ENCODE measurements at places on chromosomes 7 and 10.

DNA sequence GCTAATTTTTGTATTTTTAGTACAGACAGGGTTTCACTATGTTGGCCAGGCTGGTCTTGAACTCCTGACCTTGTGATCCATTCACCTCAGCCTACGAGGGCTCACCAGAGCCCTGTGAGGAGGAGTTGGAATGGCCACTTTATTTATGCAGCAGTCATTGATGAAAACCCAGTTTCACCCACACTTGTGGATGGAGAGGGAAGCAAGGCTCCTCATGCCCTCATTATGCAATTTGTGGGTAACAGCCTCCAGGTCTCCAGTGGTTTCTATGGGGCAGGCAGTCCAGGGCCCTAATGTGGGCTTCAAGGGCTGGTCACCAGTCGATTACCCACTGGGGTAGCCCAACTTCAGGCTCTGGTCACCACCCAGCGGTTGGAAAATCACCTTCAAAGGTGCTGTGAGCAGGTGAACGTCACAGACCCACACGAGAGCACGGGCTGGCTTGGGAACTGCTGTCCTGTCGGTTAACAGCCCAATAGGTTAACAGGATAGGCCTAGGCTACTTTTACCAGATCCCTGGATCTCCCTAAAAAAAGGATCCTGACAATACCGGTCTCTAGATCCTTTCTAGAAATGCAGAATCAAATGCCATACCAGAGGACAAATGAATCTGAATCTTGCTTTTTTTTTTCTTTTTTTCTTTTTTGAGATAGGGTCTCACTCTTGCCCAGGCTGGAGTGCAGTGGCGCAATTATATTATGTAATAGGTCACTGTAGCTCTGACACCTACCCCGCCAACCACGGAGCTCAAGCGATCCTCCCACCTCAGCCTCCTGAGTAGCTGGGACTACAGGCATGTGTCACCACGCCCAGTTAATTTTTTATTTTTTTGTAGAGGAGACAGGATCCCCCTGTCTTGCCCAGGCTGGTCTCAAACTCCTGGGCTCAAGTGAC is 97.8 kb downstream of the SLC37A3 start:
- no peak for DNase-seq

DNA sequence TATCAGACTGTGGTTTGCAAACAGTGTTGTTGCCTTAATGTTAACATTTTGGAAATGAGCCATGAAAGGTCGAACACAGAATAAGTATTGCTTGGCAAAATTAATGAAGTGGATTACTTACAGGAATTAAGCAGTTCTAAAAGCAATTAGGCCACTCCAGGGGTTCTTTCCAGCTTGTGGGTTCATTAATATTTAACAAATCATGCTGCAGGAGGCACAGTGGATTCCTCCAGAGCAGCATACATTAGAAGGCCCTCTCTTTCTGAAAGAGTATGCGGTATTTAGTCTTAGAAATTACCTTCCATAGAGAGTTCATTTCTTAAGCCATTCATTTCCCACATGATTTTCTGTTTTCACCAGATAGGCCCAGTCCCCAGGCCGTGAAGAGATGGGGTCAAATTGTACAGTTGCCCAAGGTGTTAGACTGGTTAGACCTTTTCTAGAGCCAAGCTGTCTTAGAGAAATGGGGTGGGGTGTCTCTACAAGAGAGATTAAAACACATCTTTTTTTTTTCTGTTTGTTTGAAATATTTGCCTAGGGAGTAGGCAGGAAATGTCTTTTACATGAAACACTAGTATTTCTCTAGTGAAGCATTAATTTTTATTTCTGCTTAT is 40.0 kb upstream of the AGR3 start:
- DNase-seq = no peak

DNA sequence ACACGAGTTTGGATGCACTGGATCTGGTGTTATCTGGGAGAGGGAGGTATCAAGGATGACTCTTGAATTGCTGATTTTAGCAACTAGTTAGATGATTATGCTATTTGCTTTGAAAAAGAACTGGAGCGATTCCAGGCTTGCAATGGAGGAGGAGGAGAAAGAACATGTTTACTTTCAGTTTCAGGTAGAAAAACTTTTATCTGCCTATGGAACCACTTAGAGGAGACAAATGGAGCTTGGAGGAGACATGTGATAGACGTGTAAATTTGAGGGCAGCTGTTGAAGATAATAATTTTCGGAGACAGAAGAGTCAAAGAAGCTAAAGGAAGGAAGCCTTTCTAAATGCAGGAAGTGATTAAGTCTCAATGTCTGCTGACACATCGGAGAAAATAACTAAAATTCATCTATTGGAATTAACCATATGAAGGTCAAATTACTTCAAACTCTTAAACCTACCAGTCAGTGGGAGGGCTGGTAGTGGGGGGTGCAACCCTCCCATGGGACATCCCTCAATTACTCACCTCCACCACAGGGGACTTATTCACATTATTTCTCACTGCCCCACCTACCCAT is 56.4 kb upstream of the GNAI1 start:
- DNase-seq = no peak

- no peak for DNase-seq
These were observed 2.7 kb upstream of the CALML5 start for GRCh38 chr10:5502061-5502521.

- DNase-seq = no peak
These were observed 227.9 kb upstream of the SHH start for GRCh38 chr7:156039971-156040677.

DNA sequence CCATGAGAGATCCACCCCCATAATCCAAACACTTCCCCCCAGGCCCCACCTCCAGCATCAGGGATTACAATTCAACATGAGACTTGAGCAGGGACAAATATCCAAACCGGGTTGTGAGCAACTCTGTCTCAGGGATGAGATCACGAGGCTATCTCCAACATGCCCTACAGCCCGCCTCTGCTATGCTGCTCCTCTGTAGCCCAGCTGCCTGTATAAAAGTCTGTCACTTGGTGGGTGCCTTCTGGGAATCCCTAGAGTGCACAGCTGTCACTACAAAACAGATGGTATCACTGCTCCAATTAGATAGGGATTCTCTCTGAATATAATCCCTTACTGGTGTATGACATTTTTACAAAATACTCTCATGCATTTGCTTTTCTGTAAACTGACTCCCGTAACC is 114.9 kb upstream of the NANOS1 start:
- DNase-seq = no peak

- no peak for DNase-seq
These were observed 39.9 kb downstream of the ANXA8 start for GRCh38 chr10:47444047-47444446.

GRCh38 chr10:74044419-74044818 is 46.5 kb downstream of the VCL start:
- no peak for DNase-seq

All from GM12892 (cell line).